ENCODE measurements at places on chromosomes 11 and 22.

GRCh38 chr11:67437082-67437808 is at the start of gene PTPRCAP:
TSS of gene PTPRCAP (minus strand) at chr11:67437682. CDS start at chr11:67437619, 63 bp downstream.
- DNase-seq, result no peak

DNA sequence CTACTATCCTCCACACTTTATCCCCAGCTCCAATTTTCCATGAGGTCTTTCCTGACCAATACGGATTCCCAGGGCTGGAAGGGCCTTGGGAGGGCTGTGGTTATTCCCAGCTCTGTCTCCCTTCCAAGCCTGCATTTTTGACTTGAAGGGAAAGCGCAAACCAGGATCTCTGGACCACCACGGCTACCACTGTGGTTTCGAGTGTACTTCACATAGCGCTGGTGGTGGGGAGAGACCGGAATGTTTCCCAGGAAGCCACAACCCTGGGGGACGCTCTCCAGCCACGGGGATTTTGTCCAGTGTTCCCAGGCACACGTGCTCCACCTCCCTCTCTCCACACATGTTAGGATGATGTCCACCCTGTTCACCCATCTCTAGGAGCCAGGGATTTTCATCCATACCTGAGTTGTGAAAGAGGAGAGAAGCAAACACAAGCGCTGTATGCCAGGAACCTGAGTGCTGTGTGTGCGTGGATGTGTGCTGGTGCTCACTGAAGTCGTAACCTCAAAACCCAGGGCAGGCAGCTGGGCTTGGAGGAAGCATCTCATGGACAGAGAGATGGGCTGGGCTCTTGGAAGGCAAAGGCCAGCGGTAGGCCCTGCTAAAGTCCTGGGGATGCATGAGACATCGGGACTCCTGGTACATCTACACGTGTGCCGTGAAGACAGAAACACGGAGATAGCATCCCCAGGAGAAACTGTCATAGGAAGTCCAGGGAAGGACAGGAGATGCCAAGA is 1.3 kb upstream of the NPTXR start:
- no peak for DNase-seq

DNA sequence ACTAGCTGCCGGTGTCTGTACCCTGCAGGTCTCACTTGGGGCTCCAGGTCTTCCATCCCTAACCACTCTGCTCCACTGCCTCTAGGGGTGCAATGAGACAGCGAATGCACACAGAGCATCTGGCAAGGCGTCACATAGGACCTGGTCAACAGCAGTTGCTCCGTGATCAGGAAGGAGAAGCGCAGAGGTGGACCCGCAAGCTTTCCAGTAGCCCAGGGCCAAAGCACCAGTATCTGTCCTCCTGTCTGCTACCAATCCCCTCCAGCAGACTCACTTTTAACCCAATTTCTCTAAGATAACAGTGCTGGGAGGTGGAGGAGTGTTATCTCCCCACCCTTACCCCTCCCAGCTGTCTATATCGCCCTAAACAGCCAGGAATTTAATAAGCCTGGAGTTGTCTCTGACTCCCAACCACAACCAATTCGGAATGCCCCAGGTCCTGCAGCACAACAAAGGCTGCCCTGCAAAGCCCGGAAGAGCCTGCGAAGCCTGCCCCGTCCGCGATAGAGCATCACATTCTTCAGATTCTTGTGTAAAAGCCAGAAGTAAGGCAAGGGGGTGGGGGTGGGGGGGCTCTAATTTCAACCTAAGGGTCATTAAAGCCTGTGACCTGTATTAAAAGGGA is 19.3 kb downstream of the MYH9 start:
- DNase-seq, result no peak

DNA sequence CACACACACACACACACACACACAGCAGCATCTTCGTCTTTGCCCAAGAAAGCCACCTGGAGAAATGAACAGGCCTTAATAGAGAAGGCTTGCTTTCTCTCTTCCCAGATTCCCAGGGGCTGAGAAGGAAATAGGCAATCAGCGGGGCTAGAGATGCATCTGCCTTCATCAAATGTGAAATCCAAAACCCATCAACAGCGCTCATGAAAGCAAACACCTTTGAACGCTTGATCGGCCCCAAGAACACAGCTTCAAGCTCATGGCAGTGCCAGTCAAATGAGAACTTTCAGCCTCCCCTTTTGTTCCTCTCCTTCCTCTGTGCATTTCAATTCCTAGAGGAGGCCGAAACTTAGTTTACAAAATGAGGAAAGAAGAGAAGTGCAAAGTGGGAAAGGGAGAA is 122.7 kb downstream of the EFCAB6 start:
- DNase-seq, result no peak

Data from cerebellar nuclear complex (tissue), 1 donor.